ENCODE measurements at places on chromosomes 16 and 17. TPM values are rescaled to one million over a fixed set of nuclear protein-coding genes. Genes with fewer than 3 reads are reported as not detected.

The KRT24 gene
- not detected for total RNA-seq

The DCTN5 gene
- total RNA-seq = 23.4 TPM

The CSHL1 gene
- total RNA-seq = not detected

The CMTM2 gene
- not detected for total RNA-seq

The DNAAF1 gene
- 1.3 TPM for total RNA-seq

The SEZ6L2 gene
- total RNA-seq = 19.2 TPM

The KIF18B gene
- not detected for total RNA-seq

The SPATA32 gene
- total RNA-seq = 1.0 TPM

The KRTAP1-5 gene
- not detected for total RNA-seq

The TAT gene
- not detected for total RNA-seq

GRCh38 chr17:10931133-10931532 lies 93.2 kb upstream of the PIRT start:
- H3K4me3 ChIP-seq = no peak overlapping the region
- no peaks in the 10 kb centered on the region for H3K36me3 ChIP-seq
- H3K4me1 ChIP-seq = peaks cover 7% of the 10 kb centered on the region
- H3K27me3 ChIP-seq = no peaks in the 10 kb centered on the region

- peaks cover 19% of the 10 kb centered on the region for H3K4me1 ChIP-seq
- no peaks in the 10 kb centered on the region for H3K27me3 ChIP-seq
- H3K36me3 ChIP-seq = no peaks in the 10 kb centered on the region
- no peak for DNase-seq
Measured at GRCh38 chr16:56980792-56981724, 8.3 kb upstream of the NLRC5 start.

- no peak overlapping the region for H3K27ac ChIP-seq
- no peaks in the 10 kb centered on the region for H3K27me3 ChIP-seq
Measured at GRCh38 chr16:81798311-81799137, 19.4 kb downstream of the PLCG2 start.

DNA sequence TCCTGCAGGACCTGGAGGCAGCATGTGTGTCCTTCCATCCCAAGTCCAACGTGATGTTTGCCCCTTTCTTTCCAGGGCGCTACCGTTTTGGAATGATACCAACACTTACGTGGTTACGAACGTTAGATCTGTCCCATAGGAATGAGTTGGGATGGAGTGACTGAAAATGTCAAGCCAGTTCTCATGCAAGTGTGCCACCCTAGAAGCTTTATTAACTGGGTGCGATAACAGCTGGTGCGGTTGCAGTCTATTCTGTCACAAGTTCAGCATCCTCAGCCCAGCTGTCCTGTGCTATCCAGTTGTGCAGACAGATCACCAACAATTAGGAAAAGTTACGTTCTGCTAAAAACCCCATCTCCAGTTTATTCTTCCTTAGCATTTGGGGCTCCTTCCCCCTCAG lies 52.5 kb downstream of the BANP start:
- no peak for DNase-seq
- H3K4me3 ChIP-seq = no peak overlapping the region
- peaks cover 5% of the 10 kb centered on the region for H3K36me3 ChIP-seq

DNA sequence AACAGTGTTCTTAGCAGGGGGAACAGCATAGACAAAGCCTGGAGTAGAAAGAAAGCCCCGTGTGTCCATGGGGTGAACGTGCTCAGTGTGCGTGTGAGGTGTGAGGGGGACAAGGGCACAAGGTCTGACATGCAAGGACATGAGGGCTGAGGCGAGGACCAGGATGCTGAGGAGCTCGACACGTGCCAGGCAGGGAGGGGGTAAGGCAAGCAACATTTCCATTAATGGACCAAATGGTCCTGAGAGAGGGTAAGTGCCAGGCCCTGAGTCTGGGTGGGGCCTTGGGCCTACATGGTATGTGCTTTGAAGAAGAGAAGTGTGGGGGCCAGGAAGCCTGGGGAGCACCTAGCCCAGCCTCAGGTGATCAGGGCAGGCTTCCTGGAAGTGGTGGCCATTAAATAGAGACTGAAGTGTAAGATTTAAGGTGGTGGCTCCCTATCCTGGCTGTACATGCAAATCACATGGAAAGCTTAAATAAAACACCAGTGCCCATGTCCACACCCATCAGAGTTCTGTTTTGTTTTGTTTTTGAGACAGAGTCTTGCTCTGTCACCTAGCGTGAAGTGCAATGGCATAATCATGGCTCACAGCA lies 29.3 kb downstream of the ADCY7 start:
- H3K4me3 ChIP-seq = no peak overlapping the region
- no peaks in the 10 kb centered on the region for H3K36me3 ChIP-seq
- H3K27me3 ChIP-seq = no peaks in the 10 kb centered on the region
- no peak for DNase-seq

DNA sequence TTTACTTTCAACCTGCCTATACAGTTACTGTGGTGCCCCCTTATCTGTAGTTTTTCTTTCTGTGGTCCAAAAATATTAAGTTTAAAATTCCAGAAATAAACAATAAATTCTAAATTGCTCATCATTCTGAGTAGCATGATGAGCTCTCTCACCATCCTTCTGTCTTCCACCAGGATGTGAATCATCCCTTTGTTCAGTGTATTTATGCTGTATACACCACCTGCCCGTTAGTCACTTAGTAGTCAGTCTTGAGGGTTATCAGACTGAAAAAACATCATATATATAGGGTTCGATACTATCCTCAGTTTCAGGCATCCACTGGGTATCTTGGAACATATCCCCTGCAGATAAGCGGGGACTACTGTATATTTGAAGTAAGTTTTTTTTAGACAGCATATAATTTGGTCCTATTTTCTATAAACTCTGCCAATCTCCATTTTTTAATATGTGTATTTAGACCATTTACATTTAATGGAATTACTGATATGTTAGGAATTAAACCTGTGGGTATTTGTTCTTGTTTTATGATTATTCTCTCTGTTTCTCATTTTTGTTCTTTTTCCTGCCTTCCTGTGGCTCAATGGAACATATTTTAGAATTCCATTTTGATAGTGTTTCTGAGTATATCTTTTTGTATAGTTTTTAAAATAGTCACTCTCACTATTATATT lies 31.0 kb downstream of the TBX21 start:
- no peaks in the 10 kb centered on the region for H3K36me3 ChIP-seq
- DNase-seq = no peak
- H3K27me3 ChIP-seq = no peaks in the 10 kb centered on the region

GRCh38 chr16:47197536-47198179 lies 53.9 kb upstream of the NETO2 start:
- no peaks in the 10 kb centered on the region for H3K4me1 ChIP-seq
- H3K36me3 ChIP-seq = no peaks in the 10 kb centered on the region
- no peak for DNase-seq
- no peak overlapping the region for H3K4me3 ChIP-seq

- no peak overlapping the region for H3K4me3 ChIP-seq
- no peaks in the 10 kb centered on the region for H3K27me3 ChIP-seq
- no peak for DNase-seq
- H3K36me3 ChIP-seq = no peaks in the 10 kb centered on the region
- no peaks in the 10 kb centered on the region for H3K4me1 ChIP-seq
Measured at GRCh38 chr16:17107450-17107849, 363.3 kb downstream of the XYLT1 start.

DNA sequence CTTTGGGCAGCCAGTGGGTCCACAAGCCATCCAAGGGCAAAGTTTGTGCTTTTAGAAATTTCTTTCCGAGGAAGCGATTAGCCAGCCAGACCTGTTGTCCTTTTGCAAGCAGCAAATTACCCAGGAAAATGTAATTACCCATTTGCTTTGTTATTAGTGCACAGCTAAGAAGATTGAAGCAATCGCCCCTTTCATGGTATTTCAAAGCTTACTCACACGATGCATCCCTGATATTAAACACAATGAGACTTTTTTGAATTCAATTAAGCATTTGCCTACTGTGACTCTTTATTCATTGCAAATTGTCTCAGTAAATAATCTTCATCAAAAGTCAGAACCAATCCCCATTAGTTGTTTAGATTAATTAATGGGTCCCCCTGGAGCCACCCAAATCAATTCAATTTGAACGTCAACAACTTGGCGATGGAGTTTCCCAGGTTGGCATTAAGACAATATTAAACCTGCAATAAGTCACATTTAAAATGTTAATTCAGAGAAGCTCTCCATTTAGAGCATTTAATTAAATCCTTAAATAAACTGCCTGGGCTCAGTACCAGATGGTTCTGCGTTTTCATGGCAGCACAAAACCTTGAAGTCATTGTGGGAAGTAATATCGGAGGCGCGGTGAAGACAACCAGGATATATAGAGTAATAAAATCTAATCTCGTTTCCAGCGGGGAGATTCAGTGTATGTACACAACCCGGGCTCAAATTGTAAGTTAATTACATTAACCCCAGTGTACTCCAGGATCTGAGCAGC lies 366.2 kb upstream of the TNRC6C start:
- no peaks in the 10 kb centered on the region for H3K4me1 ChIP-seq
- H3K27me3 ChIP-seq = no peaks in the 10 kb centered on the region
- no peak overlapping the region for H3K4me3 ChIP-seq

- H3K27me3 ChIP-seq = no peaks in the 10 kb centered on the region
- DNase-seq = peak; percentile 97
- H3K4me3 ChIP-seq = peak overlapping the region; percentile 32
- H3K27ac ChIP-seq = peak overlapping the region; percentile 97
- no peaks in the 10 kb centered on the region for H3K36me3 ChIP-seq
Measured at GRCh38 chr17:28227316-28228108, 91.5 kb upstream of the TMEM97 start.

- peak; percentile 54 for DNase-seq
- H3K27me3 ChIP-seq = no peaks in the 10 kb centered on the region
- H3K36me3 ChIP-seq = no peaks in the 10 kb centered on the region
- peaks cover 57% of the 10 kb centered on the region for H3K4me1 ChIP-seq
- no peak overlapping the region for H3K4me3 ChIP-seq
- peak overlapping the region; percentile 96 for H3K27ac ChIP-seq
Measured at GRCh38 chr17:76502341-76503211, 1.4 kb upstream of the RHBDF2 start.

GRCh38 chr17:77516902-77517301 lies 376.1 kb downstream of the SEC14L1 start:
- no peaks in the 10 kb centered on the region for H3K4me1 ChIP-seq
- no peaks in the 10 kb centered on the region for H3K27me3 ChIP-seq
- no peak overlapping the region for H3K27ac ChIP-seq

DNA sequence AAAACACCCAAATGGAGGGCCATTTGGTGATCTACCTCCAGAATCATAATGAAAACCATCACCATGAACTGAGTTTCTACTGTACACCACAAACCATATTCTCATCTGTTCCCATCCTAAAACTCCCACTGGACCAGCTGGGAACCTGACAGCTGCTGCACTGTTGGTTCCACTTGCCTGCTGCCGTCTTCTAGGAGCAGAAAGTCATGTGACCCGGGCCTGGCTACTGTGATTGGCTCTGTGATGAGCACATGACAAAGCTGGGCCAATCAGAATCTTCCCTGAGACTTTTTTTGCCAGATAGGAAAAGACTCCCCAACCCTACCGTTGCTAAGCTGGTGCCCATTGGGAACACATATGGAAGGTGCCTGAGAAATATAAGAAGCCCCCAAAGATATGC lies 264.2 kb downstream of the MRTFB start:
- no peaks in the 10 kb centered on the region for H3K27me3 ChIP-seq
- H3K36me3 ChIP-seq = no peaks in the 10 kb centered on the region
- peaks cover 6% of the 10 kb centered on the region for H3K4me1 ChIP-seq
- no peak overlapping the region for H3K27ac ChIP-seq
- H3K4me3 ChIP-seq = no peak overlapping the region

DNA sequence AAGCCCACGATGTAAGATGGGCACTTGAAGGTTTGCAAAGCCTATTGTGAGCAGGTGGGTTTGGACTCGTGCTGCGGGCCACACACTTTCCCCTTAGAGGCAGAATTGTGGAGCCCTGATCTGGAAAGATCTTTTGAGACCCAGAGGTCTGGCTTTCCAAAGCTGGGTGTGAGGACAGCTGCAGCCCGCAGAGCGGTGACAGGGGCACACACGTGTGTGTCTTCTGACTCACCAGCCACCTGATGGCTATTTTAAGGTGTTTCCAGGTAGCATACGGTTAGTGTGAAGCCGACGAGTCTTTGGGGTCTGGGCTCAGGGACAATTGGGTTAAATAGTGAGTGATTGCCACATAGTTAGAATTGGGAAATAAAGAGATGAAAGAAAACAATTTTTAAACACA lies 108.9 kb upstream of the GSE1 start:
- H3K4me3 ChIP-seq = no peak overlapping the region
- no peaks in the 10 kb centered on the region for H3K36me3 ChIP-seq
- H3K27ac ChIP-seq = no peak overlapping the region
- H3K27me3 ChIP-seq = no peaks in the 10 kb centered on the region
- DNase-seq = no peak
- H3K4me1 ChIP-seq = no peaks in the 10 kb centered on the region
